Endothelial cell of umbilical vein (primary cell): ENCODE measurements at places on chromosomes 6 and 20.

- DNase-seq, result no peak
These were observed 22.2 kb upstream of the MTRF1L start for GRCh38 chr6:153024709-153025017.

DNA sequence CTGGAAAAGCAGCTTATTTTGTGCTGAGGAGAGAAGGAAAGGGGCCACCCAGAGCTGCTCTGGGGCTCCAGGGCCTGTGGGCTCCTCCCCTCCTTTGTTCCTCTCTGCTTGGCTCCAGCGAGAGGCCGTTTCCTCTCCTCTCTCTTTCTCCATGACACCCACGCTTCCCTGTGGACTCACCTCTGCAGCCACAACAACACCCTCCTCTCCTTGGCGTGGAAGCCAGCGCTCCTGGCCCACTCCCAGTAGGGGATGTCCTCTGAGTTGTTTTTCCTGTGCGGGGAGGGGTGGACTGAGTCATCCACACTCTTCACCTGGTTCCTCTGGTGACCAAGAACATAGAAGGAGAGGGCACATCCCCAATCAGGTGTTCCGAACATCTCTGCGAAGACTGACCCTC is 4.9 kb upstream of the CDSN start:
- peak; percentile 85 for DNase-seq

GRCh38 chr6:135675862-135676261 is 175.6 kb upstream of the PDE7B start:
- DNase-seq, result peak; percentile 63

GRCh38 chr6:55141611-55142010 is 32.7 kb upstream of the HCRTR2 start:
- no peak for DNase-seq

DNA sequence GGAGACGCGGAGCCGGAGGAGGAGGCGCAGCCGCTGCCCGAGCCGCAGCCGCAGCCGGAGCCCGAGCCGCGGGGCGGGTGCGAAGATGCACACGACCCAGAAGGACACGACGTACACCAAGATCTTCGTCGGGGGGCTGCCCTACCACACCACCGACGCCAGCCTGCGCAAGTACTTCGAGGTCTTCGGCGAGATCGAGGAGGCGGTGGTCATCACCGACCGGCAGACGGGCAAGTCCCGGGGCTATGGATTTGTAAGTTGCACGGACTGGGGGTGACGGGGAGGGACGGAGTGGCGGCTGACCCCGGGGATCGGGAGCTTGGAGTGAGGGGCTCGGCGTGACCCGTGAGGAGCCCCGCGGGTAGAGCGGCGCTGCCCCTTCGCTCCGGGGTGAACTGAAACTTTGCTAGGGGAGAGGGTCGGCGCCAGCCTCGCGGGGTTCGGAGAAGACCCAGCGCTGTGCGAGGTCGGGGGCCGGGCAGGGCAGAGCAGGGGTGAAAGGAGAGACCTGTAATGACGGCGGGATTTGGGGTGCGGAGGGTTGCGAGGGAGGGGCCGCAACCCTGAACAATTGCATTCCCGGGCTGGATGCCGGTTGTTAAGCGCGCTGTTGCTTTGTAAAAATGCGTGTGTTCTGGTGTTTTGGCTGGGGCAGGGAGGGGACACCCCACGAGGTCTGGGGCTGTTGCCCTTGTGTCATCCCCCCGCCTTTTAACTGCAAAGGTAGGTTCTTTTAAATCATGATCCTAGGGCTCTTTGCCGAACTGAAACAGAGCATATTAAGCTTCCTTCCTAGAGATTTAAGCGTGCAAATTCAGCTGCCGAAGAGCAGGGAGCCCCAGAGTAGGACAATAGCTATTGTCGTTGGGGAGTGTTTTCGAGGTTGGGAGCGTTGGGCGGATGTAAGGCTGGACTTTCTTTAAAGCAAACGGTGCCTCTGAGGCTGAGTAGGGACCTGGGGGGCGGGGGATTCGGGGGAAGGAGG is 628 bp downstream of the RBM24 start:
- DNase-seq, result peak; percentile 44

DNA sequence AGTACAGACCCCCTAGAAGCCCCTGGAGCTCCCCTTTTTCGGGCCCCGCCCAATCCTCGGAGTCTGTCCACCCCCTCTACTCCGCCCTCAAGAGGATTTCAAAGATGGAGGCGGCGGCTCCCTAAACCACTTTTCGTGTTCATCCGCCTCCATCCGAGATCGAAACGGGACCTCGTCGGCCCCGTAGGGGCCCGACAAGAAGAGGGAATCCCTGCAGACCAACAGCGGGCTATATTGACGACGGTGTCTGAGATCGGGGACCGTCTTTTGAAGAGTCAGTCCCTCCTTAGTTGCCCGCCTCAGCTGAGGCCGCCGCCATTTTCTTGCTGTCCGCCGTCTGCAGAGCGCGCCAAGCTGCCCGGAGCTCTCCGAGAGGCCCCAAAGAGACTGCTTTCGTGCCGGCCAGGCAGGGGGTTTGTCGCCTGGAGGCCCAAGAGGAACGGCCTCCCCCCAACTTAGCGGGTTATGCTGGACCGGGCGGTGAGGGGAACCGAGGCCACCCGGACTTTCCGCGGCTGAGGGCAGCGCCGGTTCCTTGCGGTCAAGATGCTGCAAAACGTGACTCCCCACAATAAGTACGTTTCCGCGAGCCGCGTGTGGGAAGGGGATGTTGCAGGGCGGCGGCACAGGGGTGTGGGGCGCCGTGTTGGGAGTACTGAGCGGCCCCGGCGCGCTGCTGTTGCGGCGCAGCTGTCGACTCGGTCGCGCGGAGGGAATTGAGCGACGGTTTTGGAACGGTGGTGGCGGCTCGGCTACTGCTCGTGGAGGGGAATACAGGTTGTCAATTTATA is 4.2 kb downstream of the BRD2 start:
- DNase-seq, result no peak

DNA sequence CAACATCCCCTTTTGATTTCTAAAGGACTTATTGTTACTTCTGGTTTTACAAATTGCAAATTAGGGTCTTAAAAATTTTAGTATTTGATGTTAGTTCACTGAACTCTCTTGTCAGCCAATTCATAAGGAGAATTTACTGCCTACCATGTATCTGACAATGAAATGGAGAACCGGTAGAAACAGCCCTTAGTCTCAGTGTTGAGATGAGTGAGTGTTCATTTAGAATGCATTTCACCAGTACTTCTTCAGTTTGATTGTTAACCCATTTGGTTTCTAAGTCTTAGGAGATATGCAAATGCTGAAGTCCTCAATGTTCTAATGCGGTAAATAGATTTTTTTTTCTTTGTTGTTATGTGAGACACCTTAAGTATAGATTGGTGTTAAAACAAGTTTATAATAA is 616.3 kb upstream of the FLRT3 start:
- no peak for DNase-seq

DNA sequence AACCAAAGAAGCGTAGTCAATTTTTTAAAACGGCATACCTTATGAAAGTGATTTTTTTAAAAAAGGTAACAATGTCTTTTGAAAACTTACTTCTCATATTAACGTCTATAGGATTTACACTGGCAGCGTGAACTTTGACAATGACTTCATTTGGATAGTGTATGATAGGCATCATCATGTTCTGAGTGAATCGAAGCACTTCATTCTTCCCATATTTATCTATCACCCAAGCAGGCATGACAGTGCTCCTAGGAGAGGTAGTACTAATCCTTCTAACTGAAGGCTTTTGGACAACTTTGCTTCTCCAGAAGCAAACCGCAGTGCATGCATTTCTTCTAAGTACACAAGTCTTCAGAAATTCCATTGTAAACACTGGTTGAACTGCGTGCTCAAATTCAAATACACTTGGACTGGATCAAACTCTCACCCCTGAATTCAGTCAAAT is 618 bp downstream of the RTN4IP1 start:
- no peak for DNase-seq
